ENCODE measurements at places on chromosomes 2 and 18.

- no peak for DNase-seq
Observed at GRCh38 chr2:158702740-158703139, 92.4 kb upstream of the DAPL1 start.

- DNase-seq: no peak
Observed at GRCh38 chr2:97718942-97719341, 5.6 kb downstream of the ZAP70 start.

DNA sequence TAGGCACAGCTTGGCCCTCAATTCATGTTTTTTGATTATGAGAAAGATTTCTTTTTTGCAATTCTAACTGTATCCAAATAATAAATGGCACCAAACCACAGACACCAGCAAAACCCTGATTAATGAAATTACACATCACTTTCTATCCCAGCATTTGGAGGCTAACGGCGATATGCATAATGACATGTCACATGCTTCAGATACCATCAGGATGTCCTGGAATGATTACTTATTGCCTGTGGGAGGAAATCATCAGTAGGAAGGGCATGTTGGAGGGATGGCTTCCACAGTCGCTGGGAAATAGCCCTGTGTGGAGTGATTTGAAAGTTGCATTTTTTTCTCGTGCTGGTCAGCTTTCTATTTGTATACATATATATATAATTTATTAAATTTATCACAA, 121.7 kb downstream of the CMPK2 start:
- no peak for DNase-seq

GRCh38 chr2:146108993-146109392, 1589.1 kb upstream of the ZEB2 start:
- DNase-seq: no peak

DNA sequence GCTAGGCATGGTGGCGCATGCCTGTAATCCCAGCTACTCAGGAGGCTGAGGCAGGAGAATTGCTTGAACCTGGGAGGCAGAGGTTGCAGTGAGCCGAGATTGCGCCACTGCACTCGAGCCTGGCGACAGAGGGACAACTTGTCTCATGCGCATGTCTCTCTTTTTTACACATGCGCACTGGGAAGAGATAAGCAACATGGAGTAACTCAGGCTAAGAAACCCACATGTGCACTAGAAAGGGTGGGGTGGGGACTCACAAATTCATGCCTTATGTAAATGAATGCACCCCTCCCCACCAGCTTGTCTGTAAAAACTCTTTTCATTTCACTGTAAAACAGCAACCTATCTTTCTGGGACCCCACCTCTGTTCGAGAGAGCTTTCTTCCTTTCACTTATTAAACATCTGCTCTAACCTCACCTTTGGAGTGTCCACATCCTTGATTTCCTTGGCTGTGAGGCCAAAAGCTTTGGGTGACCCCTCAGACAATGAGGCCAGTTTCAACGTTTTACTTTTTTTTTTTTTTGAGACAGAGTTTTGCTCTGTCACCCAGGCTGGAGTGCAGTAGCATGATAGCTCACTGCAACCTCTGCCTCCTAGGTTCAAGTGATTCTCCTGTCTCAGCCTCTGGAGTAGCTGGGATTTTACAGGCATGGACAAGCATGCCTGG, 91.6 kb upstream of the RMP24 start:
- DNase-seq: no peak

GRCh38 chr2:121220995-121221394, 64.0 kb downstream of the TFCP2L1 start:
- no peak for DNase-seq

GRCh38 chr2:233760043-233760442, at the start of gene UGT1A1:
Gene UGT1A1, plus strand, starts transcription at chr2:233760270. Its CDS starts 18 bp downstream, at chr2:233760288.
- DNase-seq: no peak

DNA sequence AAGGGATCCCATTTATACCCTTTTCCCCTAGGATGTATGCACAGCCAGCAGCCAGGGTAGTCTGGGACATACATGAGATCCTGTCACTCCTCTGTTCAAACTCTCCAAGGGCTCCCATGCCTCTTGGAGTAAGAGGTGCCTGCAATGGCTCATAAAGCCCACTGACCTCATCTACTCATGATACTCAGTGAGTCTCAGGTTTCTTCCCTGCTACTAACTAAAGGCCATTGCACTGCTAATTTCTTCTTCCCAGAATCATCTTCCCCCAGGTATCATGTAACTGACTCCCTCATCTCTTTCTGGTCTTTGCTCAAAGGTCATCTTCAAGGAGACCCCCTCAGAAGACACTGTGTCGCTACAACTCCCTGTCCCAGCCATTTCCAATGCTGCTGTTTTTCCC, 68.2 kb downstream of the CCBE1 start:
- DNase-seq: no peak

DNA sequence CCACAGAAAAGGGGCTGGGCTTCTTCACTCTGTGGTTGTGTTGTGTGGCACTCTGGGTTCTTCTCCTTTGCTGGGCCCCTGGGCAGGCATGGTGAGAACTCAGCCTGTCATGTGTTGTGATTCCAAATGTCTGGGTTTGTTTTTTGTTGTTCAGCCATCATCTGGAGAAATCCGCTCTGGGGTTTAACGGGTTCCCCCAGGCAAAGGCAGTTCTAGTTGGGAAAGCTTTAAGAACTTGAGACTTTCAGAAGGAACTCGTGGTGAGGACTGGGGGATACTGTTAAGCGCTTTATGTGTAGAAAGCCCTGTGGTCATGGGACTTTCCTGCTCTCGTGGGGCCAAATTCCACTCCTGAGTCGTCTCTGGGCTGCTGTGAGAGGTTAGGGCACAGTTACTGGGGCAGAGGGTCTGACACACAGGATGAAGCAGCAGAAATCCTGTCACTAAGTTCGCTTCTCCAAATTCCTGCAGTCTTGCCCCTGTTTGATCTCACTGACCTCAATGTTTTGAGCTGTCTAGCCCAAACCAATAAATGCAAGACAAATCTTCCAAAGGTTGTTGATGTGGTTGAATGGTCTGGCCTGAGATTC, 87.7 kb downstream of the RAPGEF4 start:
- no peak for DNase-seq

DNA sequence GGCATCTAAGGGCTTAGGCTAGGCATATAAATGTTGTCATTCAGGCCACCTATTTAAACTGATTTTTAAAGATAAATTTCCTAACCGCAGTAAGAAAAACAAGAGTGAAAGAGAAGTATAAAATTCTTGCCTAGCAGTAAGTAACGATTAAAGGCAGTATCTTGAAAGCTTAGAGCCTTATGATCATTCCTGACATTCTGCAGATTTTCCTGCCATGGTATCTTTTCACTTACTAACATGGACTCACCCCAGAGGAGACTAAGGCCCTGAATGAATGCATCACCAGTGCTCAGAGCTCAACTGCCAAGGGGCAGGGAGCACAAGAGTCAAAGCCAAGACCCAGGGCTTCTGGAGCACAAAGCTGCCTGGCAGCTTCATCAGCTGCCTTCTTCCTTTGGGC, 133.1 kb downstream of the GCA start:
- DNase-seq: no peak

DNA sequence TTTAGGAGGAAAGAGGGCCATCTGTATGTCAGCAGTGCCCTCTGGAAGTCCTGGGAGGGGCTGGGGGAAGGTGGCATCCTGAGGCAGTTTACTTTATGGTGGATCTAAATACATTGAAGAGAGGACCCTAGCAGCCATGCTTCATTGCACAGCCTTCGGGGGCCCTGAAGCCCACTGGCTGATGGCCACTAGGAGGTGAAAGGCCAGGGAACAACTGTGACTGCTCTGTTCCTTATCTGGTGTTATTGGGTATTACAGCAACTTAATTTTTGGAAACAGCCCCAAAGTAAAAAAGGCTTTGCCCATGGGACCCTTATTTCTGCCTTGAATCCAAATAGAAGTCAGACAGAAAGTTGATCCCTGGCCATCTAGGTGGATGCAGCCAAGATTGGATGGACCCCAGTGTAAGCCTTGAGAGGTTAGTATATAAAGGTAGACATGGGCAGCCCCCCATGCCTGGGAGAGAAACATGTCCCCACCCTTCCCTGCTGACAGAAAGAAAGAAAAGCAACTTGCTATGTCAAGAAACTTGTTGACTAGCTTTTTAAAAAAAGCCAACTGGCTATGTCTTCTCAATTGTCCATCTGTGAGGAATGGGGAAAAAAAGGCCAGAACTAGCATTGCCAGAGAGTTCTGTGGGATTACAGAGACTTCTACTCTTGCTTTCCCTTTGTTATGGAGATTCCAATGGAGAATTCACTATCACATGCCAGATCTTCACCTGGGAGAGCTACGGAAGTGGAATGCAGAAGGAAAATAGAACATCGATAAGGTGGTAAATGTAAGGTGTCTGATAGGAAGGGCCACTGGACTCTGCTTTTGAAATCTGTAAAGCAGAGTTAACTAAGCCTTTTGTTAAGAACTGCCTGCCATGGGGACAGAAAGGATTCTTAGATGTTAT, 58.6 kb upstream of the OSR1 start:
- no peak for DNase-seq

DNA sequence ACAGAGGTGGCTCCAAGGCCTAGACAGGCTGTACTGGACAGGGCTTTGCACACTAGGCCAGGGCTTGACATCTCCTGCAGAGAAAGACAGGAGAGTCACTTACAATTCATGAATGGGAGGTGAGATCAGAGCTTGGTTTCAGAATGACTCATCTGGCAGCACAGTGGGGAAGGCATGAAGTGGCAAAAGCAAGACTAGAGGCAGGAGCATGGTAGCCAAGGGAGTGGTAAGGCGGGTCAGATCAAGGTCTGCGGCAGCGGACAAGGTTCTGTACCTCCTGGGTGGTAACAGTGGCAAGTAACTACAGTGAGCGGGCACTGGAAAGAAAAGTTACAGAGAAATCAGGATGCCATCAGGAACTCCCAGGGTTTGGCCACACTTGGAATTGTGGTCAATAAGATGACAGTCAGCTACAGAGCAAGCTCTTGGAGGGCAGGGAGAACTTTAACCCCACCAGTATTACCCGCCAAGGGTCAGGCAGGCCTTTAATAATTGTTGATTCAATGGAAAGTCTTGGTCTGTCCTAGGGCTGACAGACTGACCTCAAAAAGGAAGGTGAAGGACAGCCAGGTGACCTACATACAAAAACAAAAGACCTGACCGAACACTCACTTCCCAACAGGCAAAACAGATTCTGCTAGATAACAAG, 5.7 kb downstream of the MCFD2 start:
- no peak for DNase-seq

DNA sequence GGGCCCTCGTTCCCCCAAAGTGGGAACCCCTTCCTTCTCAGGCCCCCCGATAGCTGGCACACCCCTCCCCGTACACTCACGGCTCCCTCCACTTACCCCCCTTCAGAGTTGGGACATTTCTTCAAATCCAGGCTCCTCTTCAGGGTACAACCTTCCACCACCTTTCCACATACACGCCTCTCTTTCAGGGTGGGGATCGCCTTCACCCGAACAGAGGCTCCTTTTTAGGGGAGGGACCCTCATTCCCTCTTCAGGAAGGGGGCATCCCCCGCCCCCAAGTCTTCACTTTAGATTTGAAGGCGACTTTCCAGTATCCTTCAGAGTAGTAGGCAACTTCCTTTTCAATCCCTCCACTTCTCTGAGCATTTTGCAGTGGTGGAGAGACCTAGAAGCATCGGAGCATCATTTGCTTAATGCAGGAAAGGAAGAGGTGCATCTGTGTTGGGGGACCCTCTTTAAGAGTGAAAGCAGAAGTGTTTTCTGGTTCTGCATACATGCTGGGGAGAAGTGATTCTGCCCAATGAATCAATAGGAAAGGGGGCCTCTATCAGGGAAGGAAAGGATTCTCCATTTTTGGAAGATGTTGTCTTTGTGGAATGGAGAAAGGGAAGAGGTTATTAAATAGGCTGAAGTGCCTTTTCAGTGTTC, 845 bp downstream of the EML4 start:
- no peak for DNase-seq

- DNase-seq: no peak
Observed at GRCh38 chr2:95389245-95390119, 13.0 kb upstream of the FAHD2A start.
